ENCODE measurements at places on chromosomes 5 and 9.

DNA sequence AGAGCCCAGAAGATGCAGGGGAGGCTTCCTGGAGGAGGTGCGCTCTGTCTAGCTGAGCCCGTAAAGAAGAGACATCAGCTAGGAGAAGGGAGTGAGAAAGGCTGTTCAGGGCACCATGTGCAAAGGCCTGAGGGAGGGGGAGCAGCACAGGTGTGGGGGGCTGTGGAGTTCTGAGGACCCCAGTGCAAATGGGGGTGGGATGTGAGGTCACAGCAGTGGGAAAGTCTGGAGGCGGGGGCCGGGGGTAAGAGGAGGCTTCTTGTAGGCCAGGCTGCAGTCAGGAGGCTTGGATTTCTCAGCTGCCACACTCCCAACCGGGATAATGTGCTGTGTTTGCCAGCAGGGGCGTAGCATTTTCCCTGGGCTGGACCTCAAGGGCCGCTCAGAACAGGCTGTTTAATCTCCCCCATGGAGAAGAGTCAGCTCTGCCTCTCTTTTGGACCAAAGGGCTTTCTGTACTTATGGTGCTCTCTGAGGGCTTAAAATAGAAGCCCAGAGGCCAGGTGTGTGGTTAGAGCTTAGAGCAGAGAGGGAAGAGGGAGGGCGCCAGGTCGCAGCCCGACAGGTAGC, 5.7 kb downstream of the NEURL1B start:
- DNase-seq: no peak

DNA sequence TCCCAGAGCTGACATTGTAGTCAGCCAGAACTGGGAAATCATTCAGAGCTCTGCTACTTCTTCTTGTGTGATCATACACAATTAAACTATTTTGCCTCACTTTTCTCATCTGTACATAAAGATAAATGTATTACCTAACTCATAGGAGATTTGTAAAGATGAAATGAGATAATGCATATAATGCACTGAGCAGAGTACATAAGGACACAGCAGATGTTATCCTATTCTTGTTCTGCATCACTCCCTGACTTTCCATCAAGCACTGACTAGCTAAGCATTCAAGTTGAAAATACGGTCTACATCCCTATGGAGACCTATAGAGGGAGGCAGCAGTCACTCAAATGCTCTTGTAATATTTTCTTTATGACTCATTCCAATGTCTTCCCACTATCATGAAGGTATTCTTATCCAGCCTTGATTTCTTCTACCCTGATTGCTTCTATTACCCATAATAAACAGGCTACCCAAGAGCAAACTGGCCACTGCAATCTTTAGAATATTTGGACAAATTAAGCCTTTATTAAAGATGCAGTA, 16.3 kb upstream of the PRR16 start:
- no peak for DNase-seq

GRCh38 chr5:60843386-60843935, 608 bp downstream of the ELOVL7 start:
- no peak for DNase-seq

- no peak for DNase-seq
Observed at GRCh38 chr5:172758077-172758833, 12.7 kb downstream of the DUSP1 start.

- DNase-seq: no peak
Observed at GRCh38 chr5:95973793-95974325, 12.2 kb upstream of the ELL2 start.

GRCh38 chr9:21153336-21154017, 11.8 kb upstream of the IFNW1 start:
- DNase-seq: no peak

All from esophagus squamous epithelium (tissue), 5 donors.